ENCODE measurements at places on chromosomes 16 and 17.

GRCh38 chr17:17626151-17626805 is 34.8 kb upstream of the PEMT start:
- H3K4me1 ChIP-seq, result peaks cover 11% of the 10 kb centered on the region
- H3K27me3 ChIP-seq, result no peaks in the 10 kb centered on the region
- no peaks in the 10 kb centered on the region for H3K36me3 ChIP-seq
- H3K27ac ChIP-seq, result no peak overlapping the region

DNA sequence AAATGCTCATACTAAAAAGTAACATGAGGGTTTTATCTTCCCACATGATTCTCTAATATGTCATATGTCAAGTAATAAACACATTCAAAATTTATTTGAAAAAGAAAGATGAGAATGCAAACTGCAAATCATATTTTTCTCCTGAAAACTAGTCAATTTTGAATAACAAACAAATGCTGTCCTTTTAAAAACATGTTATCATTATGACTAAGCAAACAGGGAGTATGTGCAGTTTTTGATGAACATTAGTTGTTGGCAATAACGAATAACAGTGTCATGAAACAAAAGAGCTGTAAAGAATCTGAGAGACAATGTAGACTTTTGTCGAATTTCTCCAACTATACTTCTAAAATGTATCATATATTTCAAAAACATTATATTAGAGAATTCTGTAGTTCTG is 34.8 kb downstream of the RPGRIP1L start:
- peaks cover 11% of the 10 kb centered on the region for H3K4me1 ChIP-seq
- no peak overlapping the region for H3K27ac ChIP-seq
- no peaks in the 10 kb centered on the region for H3K27me3 ChIP-seq
- H3K4me3 ChIP-seq, result no peak overlapping the region

GRCh38 chr17:4853208-4853671 is 20.1 kb downstream of the MINK1 start:
- H3K27ac ChIP-seq, result no peak overlapping the region
- no peak for DNase-seq

DNA sequence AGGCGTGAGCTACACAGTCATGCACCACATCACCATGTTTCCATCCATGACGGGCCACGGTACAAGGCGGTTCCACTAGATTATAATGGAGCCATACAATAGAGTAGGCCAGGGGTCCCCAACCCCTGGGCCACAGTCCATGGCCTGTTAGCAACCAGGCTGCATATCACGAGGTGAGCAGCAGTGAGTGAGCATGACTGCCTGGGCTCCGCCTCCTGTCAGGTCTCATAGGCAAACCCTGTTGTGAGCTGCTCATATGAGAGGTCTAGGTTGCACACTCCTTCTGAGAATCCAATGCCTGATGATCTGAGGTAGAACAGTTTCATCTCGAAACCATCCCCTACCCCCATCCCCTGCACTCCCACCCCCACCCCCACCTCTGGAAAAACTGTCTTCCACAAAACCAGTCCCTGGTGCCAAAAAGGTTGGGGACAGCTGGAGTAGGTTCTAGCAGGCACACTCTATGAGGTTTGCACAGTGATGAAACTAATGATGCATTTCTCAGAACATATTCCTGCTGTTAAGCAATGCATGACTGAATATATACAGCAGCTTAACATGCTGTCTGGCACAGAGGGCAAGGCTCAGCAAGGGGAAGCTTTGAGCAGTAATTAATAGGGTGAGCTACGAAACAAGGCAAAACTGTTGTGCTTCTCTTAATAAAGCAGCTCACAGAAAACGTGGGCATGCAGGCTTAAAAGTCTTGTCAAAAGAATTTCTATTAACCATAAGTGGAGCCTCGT is 108.0 kb downstream of the VPS53 start:
- DNase-seq, result no peak
- H3K36me3 ChIP-seq, result peaks cover 11% of the 10 kb centered on the region
- H3K27ac ChIP-seq, result no peak overlapping the region
- H3K4me1 ChIP-seq, result no peaks in the 10 kb centered on the region

DNA sequence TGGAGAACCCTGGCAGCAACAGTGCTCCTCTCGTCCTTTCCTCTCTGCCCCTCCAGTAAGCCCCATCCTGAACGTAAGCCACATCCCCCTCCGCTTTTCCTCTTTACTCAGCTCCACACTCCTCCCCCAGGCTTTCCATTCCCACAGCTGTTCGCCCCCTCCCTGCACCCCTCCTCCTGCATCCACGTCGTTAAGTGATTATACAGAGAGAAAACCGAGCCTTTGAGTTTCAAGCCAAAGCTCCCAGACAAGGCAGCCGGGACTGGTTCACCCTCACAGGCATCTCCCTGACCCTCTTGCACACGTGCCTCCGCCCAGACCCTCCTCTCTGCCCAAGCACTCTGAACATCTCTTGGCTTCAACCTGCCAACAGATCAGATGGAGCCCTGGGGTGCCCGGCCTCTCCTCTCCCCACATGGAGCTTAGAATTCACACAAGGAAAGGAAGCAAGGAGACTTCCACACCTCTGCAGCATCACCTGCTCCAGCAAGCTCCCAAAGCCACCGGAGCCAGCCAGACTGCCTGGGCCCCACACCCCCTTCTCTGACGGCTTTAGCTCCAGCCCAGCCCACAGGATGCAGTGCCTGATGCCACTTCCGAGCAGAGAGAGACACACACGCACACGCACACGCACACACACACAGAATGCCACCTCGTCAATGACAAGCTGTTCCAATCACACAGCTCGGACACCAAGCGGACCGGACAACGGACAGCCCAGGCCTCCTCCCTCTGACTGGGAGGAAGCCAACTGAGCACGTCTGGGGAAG is 99.9 kb upstream of the CCL2 start:
- DNase-seq, result peak; percentile 36
- H3K4me3 ChIP-seq, result no peak overlapping the region
- peaks cover 11% of the 10 kb centered on the region for H3K4me1 ChIP-seq
- H3K27me3 ChIP-seq, result peaks cover 41% of the 10 kb centered on the region
- no peaks in the 10 kb centered on the region for H3K36me3 ChIP-seq

All from activated naive CD4-positive, alpha-beta T cell treated with anti-CD3 and anti-CD28 coated beads for 36 hours (primary cell).